Anterior cingulate cortex (tissue), 58 donors: ENCODE measurements at places on chromosomes 2 and 18.

- no peak for DNase-seq
Observed at GRCh38 chr2:11129598-11130449, 25.4 kb upstream of the SLC66A3 start.

- DNase-seq = no peak
Observed at GRCh38 chr2:25230198-25230947, 62.0 kb upstream of the POMC start.

DNA sequence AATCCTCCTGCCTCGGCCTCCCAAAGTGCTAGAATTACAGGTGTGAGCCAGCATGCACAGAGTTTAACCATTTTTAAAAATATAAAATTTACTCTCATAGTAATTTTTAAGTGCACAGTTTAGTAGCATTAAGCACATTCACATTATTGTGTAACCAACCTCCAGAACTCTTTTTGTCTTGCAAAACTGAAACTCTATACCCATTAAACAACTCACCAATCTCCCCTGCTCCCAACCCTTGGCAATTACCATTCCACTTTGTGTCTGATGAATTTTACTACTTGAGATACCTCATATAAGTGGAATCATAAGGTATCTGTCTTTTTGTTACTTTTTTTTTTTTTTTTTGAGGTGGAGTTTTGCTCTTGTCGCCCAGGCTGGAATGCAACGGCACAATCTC is 112.5 kb downstream of the BMPR2 start:
- no peak for DNase-seq

- DNase-seq = no peak
Observed at GRCh38 chr18:37559194-37559593, 6.4 kb downstream of the CELF4 start.

DNA sequence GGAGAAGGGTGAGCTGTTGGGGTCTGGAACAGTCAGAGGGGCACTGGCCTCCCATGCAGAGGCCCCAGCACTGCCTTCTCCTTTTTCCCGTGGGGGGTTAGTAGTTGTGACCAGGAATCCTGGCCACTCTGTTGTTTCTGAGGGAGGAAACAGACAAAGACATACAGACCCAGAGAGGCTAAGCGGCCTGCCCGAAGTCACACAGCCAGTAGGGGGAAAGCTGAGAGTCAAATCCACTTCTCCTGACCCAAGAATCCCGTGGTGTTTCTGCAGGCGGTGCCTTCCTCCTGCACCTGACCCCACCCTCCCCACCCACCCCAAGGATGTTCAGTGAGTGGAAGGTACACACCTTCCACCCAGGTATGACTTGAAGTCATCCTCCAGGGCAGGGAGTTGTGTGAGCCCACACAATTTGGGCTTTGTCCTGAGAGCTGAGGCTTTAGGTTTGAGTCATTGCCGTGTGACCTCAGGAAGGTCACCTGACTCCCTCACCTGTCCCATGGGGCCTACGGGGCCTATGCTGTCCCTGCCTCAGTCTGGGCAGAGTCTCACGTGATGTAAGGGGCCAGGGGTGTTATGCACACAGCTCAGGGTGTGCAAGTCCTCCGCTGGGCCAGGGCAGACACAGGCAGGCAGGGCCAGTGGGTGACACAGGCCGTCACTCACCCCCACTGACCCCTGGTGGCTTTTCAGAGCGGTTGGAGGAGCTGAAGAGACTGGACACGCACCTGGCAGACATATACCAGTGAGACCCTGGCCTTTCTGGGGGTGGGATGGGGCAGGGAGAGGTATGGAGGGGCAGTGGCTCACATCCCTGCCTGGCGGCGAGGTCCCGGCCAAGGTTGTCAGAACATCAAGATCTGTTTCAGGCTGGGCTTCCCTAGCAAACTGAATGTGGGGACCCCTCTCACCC is 5.0 kb downstream of the NT5DC4 start:
- no peak for DNase-seq

DNA sequence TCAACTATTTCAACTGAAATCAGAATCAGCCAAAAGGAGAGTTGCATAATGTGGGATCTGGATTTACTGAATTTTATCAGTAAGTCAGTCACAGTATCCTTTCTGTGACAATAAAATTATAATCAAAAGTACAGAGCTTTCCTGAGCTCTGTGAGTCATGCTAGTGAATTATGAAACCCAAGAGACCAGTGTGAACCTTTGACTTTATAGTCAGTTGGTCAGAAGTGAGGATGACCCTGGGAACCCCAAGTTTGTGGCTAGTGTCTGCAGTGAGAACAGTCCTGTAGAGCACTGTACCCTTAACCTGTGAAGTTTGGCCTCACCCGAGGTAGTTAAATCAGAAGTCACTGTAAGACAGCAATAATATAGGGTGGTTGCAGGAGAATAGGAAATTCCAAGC is 381.7 kb downstream of the CDH19 start:
- DNase-seq = no peak

DNA sequence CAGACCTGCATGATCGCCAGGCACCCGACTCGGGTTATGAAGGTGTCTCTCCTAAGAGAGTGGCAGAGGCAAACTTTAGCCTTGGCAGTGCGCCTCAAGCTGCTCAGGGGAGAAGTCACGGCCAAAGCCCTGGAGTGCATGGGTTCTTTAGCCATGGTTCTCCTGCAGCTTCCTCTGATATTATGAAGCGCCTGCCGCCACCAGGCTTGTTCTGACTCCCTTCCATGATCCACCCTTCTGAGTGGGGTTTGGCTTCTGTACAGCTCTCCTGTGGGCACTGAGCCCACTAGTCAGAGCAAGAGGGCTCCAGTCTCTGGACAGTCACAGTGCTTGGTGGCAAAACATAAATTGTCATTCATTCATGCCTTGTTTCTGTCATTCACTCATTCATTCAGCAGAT is 25.9 kb upstream of the TMBIM1 start:
- DNase-seq = no peak

GRCh38 chr2:223247136-223247535 is 195.1 kb downstream of the KCNE4 start:
- no peak for DNase-seq

DNA sequence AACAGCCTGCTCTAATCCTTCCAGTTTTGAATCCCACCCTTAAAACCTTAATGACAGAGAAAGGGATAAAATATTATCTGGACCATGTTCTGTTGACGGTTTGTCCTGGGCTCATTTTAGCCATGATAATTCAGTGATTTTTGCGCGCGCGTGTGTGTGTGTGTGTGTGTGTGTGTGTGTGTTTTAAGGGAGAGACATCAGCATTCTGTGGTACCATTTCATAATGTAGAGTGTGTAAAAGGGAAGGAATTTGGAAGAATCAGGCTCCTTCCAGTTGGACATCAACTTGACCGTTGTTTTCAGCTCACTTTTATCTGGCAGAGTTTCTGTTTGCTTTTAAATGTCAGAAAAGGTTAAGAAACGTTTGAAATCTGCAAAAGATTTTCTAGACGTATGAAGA is 535.5 kb downstream of the TNS1 start:
- DNase-seq = no peak

- DNase-seq = no peak
Observed at GRCh38 chr2:226759768-226760167, 39.9 kb downstream of the IRS1 start.

GRCh38 chr2:32772638-32773447 is 145.0 kb downstream of the TTC27 start:
- DNase-seq = no peak

DNA sequence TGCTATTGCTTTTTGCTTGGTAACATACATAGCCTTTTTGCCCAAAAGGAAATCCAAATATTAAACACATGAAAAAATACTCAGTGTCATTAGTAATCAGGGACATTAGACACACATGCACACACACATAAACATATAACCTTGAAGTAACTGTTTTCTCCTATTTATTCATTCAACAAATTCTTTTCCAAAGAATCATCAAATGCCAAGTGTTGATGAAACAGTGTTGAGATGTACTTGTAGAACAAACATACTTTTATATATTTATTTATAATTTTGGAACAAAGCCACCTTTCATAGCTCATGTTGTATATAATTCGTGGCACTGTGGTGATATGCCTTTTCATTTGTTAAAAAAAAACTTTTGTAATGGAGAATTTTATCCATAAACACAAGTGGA is 81.0 kb downstream of the APLF start:
- DNase-seq = no peak

GRCh38 chr18:74128159-74128558 is 19.5 kb downstream of the FBXO15 start:
- no peak for DNase-seq

DNA sequence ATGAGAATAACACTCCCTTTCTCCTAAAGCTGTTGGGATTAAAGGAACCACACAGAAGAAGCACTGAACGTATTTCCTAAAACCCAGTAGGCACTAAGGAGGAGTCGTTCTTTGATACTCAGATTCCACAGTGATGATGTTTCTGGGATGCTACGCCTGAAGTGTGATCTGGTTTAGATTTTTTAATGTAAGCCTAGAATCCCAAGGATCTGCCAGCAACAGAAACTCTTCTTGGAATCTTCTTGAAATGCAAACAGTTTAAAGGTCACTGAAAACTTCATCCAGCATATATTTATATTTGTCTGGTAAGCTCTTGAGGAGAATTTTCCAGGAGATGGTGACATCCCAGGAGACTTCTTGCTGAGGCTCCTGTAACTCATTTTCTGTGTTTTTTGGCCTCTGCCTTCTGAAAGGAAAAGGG is 247.6 kb upstream of the TRIB2 start:
- no peak for DNase-seq

- no peak for DNase-seq
Observed at GRCh38 chr2:190696792-190697398, 48.0 kb downstream of the NAB1 start.

GRCh38 chr2:3108105-3108504 is 269.5 kb downstream of the EIPR1 start:
- DNase-seq = no peak

DNA sequence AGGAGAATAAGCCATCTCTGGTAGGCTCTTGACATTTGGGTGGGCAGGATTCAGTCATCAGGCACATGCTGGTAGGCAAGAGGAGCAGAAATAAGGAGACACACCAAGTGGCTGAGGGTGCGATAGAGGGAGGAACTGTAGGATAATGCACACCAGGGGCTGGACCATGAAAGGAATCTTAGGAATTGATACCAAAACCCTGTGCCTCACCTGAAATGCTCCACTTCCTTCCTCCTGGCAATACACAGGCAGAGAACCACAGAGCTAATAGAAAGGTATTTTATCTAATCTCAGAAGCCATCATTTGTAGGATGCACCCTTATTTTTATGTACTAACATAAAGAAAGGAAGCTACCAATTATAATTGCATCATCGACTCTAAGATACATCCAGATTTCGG is 4.4 kb upstream of the CYP1B1 start:
- no peak for DNase-seq

GRCh38 chr2:47264143-47264542 is 109.0 kb upstream of the STPG4 start:
- peak; percentile 51 for DNase-seq

DNA sequence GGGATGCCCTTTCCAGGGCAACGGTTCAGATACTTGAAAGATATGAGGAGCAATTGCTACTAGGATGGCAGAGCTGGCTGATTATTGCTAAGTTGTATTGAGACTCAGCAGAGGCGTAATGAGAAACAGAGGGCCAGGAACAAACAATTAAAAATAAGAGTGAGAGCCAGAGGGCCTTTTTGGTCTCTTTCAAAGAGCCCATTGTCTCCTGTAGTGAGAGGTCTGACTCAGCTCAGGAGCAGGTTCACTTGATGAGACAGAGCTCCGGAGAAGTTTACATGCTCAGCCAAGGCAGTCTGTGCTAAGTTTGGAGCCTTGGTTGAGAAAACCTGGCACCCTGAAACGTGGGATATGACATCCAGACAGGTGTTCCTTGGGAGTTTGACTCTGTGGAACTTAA is 303.9 kb upstream of the DLGAP1 start:
- no peak for DNase-seq

GRCh38 chr2:102486941-102487702 is 14.1 kb downstream of the SLC9A4 start:
- no peak for DNase-seq
